ENCODE measurements at places on chromosomes 13 and 19. TPM values are rescaled to one million over a fixed set of nuclear protein-coding genes. Genes with fewer than 3 reads are reported as not detected.

DNA sequence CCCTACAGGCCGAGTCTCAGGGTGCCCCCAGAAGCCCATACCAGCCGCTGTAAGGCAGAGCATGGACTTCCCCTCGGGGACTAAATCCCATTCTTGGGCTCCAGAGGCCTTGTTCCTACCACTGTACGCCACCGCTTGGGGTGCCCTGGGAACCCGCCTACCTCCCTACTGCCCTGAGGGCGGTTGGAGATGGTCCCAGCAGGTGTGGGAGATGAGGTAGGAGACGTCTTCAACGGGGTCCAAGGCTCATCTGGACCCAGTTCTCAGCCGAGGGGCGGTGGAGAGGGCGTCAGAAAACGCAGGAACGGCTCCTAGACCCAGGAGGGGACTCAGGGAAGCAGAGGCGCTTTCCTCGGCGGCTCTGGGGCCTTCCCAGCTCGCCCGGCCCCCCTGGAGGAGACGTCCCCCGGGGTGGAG lies 833 bp upstream of the ZIK1 start:
- DNase-seq, result peak; percentile 21

The ITGBL1 gene
- total RNA-seq, result 360 TPM

- no peak for DNase-seq
Measured at GRCh38 chr13:35810321-35810720, 320.9 kb downstream of the DCLK1 start.

DNA sequence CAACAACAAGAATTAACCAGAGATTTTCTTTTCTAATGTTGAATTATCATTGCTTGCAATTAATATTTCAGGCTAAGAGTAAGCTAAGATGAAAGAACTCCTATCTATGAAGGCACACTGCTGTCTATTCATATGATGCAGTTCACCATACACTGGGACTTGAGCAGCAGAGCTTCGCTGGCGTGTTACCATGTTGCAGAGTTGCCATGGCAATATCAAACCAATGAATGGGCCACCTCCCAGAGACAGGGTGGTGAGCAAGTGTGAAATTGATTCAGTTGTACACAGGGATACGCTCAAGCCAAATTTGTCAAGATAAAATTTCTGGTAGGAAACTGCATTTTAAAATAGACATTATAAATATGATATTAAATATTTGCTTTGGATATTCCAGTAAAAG lies 69.3 kb upstream of the MYO16 start:
- no peak for DNase-seq

DNA sequence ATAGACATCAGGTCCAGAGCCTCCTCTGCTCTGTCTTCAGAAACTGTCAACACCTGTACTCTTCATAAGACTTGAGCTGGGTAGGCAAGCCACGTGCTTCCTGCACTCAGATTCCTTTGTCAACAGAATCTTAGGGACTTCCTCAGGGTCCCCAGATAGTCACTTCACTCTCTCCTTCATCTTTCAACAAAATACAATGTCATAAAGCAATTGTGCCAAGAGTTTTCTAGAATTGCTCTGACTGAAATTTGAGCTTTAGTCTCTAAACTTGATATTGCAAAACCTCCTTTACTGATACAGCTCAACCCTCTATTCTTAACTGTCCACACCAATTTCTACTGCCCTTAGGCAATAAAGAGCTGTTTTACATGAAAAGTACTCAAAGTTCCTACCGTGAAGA lies 179.9 kb downstream of the IRS2 start:
- DNase-seq, result no peak

The CD33 gene
- total RNA-seq, result not detected

The KIR3DL2 gene
- not detected for total RNA-seq

Measured in osteoblast (primary cell).